ENCODE measurements at places on chromosomes 4 and X. TPM values are rescaled to one million over a fixed set of nuclear protein-coding genes. Genes with fewer than 3 reads are reported as not detected.

The NUDT6 gene
- 6.2 TPM for total RNA-seq

DNA sequence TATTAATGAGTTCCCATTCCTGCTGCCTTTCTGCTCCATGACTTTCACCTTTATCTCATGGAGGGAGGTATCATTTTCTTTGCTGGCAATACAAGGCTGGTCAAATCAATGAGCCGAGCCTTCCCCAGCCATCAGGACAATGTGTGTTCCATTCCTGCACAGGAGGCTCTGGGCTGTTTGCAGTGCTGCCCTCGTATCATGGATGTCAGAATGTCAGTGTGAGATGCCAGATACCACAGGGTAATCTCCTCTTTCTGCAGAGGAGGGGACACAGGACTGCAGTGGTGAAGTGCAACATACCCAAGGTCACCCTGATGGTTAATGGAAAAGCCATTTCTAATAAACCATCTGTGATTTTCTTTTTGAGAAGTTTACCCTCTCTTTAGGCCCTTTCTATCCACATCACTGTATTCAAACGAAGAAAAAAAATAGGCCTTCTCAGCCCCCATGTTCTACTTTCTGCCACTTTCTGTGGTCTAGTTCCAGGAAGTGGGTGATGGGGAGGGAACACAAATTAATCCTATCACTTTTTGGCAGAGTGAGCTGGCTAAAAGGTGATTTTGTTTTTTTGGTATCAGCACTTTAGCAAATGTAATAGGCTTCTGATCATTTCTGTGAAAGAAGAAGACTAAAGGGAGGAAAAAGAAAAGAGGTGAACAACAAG, 490.2 kb upstream of the BOD1L1 start:
- no peak overlapping the region for H3K27ac ChIP-seq
- no peaks in the 10 kb centered on the region for H3K36me3 ChIP-seq
- no peak for DNase-seq
- no peak overlapping the region for H3K4me3 ChIP-seq
- no peaks in the 10 kb centered on the region for H3K27me3 ChIP-seq
- no peaks in the 10 kb centered on the region for H3K4me1 ChIP-seq

The ANK2 gene
- 11.5 TPM for total RNA-seq

GRCh38 chrX:150664290-150664689, 28.9 kb upstream of the MTMR1 start:
- H3K36me3 ChIP-seq, result no peaks in the 10 kb centered on the region
- DNase-seq, result peak; percentile 86
- no peaks in the 10 kb centered on the region for H3K27me3 ChIP-seq

The KCTD8 gene
- 0.26 TPM for total RNA-seq

The ARR3 gene
- total RNA-seq, result not detected

The FANCB gene
- total RNA-seq, result 4.4 TPM

DNA sequence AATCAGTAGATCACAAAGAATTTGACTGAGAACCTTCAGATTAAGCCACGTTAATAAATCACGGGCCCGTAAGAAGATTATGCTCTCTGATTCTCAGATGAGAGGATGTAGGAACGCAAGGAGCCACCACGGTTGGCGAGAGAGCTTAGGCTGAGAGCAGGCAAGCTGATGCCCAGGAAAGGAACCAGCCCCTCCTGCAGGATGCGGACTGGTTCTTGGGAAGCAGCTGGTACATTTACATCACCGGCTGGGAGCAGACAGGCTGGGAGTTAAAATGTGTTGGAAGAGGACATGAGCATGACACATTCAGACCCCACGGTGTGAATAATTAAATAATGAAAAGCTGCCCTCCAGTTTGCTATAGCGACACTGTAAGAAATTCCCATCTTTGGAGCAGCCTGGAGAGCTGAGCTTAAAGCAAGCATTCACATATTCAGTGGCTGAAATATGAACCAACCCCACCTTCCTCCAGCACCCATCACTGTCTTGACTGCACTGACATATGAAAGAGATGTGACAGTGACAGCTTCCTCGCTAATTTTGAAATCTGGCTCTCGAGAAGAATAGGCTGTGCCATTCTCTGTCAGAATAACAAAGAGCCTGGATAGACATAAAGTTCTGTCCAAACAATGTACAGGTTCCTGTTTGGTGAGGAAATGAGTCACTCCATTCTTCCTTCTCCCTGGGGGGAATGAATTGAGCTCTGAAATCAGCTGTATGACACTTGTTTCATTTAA, 33.1 kb downstream of the LNX1 start:
- no peak for DNase-seq
- H3K27me3 ChIP-seq, result no peaks in the 10 kb centered on the region
- no peak overlapping the region for H3K27ac ChIP-seq
- H3K36me3 ChIP-seq, result no peaks in the 10 kb centered on the region
- H3K4me3 ChIP-seq, result no peak overlapping the region

DNA sequence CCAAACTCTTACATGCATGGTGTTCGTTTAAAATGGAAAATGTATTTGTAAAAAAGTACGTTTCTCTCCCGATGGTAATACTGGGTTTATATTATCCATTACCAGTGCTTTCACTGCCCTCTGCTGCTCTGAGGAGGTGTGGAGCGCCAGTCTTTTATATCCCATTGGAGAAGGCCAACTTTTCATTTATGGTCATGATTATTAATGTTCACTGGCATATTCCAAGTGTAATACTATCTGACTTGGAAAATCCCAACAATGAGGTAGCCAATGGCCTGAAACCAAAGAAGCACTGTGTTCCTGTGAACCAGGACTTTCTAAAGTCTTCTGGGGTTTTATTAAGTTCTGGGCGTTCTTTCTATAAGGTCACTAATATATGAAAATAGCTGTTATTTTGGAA, 80.7 kb downstream of the SYNPO2 start:
- H3K36me3 ChIP-seq, result no peaks in the 10 kb centered on the region
- DNase-seq, result peak; percentile 61
- peaks cover 8% of the 10 kb centered on the region for H3K4me1 ChIP-seq
- no peaks in the 10 kb centered on the region for H3K27me3 ChIP-seq
- H3K27ac ChIP-seq, result no peak overlapping the region
- no peak overlapping the region for H3K4me3 ChIP-seq

- no peak overlapping the region for H3K4me3 ChIP-seq
- no peak overlapping the region for H3K27ac ChIP-seq
- H3K36me3 ChIP-seq, result no peaks in the 10 kb centered on the region
- no peak for DNase-seq
Measured at GRCh38 chrX:110418316-110419235, 59.9 kb downstream of the RTL9 start.

DNA sequence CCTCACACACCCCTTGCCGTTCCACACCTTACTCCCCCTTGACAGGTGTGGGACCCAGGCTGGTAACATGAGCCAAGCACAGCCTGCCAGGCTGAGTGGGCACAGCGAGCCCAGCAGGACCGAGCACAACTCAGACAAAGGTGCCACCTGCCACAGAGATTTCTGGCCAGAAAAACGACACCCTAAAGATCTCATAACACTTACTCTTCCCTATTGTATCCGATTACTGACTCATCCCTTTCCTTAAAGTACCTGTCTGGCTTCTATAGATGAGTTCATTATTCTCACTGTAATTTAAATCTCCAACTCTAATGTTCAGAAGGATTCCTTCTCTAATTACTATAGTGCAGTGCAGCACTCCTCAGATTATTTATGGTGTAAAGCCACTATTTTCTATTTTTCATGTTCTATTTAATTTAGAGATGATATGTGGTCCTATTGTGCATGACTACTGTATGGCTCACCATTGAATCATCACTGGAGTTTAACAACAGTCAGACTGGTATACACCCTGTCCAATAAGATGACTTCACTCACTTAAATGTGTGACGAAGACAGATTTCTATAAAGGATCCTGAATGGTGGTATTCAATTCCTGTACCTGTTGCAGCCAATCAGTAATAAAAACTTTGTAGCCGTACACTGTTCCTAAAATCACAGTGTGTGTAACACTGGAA, 7.6 kb upstream of the SYTL5 start:
- H3K27ac ChIP-seq, result no peak overlapping the region
- H3K4me3 ChIP-seq, result no peak overlapping the region
- no peak for DNase-seq
- H3K36me3 ChIP-seq, result no peaks in the 10 kb centered on the region

- H3K27me3 ChIP-seq, result no peaks in the 10 kb centered on the region
- peaks cover 20% of the 10 kb centered on the region for H3K36me3 ChIP-seq
- H3K4me3 ChIP-seq, result no peak overlapping the region
- H3K4me1 ChIP-seq, result no peaks in the 10 kb centered on the region
Measured at GRCh38 chr4:51868449-51868847, 25.5 kb downstream of the DCUN1D4 start.

DNA sequence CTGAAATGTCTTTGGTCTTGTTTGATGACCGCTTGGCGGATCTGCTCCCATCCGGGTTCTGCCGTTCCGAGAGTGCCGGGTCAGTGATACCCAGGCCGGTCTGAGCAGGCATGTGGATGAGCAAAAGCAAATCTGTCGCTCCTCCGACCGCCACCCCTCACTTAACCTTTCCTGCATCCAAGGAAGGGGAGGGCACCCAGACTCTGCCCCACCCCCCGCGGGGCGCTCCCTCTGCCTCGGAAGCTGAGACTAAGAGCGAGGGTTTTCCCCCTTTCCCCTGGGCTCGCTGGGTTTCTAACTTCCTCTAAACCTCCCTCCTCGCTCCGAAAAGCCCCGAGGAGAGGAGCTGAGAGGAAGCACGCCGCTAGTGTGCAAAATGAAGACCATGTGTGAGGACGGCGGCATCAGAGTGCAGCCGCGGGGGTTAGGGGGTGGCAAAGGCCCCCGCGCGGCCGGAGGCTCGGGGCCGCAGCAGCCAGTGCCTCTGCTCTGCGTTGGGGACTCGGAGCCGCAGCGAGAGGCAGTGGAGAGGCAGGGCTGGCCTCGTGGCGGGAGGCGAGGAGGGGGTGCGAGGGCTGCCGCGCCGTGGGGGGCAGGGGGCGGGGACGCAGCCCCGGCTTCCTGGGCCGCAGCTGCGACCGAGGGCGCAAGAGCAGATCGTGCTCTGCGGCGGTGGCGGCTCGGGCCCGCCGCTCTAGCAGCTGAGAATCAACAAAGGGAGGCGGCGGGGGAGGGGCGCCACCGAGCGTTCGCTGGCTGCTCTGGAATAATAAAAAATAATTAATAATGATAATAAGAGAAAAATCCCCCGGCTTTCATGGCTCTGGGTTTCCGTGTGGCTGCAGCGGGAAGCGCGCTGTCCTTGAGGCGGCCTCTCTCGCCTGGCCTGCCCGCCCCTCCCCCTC, 55.8 kb upstream of the BCOR start:
- peak; percentile 60 for DNase-seq
- peaks cover 27% of the 10 kb centered on the region for H3K4me1 ChIP-seq
- H3K36me3 ChIP-seq, result no peaks in the 10 kb centered on the region
- H3K27me3 ChIP-seq, result no peaks in the 10 kb centered on the region
- peak overlapping the region; percentile 86 for H3K27ac ChIP-seq
- H3K4me3 ChIP-seq, result no peak overlapping the region

The BTC gene
- 3.6 TPM for total RNA-seq

The ADRA2C gene
- 6.7 TPM for total RNA-seq

Data from body of pancreas (tissue), 4 donors.